ENCODE measurements at places on chromosomes 2 and 18.

GRCh38 chr18:55083461-55083860 lies 124.2 kb upstream of the CCDC68 start:
- DNase-seq: no peak

DNA sequence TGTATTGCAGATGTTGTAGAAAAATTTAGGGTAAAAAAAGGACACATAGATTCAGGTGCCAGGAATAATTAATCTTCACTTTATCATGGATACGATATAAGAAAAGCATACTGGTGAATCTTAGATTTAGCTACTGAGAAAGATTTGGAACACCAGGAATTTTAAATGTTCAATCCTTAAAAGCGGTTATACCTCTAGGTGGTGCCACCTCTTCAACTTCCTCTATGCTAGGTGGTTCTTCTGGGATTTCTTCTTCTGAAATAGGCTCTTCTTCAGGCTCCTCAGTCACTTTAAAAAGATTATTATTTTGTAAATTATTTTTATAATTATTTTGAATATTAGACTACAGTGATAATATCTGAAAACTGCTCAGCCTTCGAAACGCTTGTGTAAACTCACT lies 133.1 kb downstream of the TTN start:
- DNase-seq: no peak

DNA sequence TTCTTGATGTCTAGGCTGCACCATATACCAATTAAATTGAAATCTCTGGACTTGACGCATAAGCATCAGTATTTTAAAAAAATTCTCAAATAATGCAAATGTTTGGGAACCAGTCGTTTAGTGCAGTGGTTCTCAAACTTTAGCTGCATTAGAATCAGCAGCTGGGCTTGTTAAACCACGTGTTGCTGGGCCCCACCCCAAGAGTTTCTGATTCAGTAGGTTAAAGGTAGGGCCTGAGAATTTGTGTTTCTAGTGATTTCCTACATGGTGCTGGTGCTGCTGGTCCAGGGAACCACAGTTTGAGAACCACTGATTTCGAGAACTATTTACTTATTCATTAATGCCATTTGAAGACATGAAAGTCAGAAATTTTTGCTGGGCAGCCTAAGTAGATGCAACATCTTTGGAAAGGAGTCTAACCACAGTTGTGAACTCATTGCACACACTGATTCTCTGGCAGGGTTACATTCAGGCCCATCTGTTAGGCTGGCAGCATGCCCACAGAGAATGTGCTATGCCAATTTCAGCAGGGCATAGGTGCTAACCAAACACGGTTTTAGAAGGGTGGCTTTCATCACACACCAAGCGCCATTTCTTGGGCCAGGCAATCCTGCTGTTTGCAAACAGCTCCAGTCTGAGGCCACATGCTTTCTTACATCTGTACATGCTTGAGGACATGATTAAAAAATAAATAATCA lies 26.4 kb upstream of the ATP5MC3 start:
- DNase-seq: no peak

GRCh38 chr2:236657801-236658200 lies 88.2 kb downstream of the ACKR3 start:
- DNase-seq: no peak

GRCh38 chr2:177679611-177680605 lies 287.3 kb downstream of the AGPS start:
- DNase-seq: no peak
